DMS79 treated with DMSO at 0.1 percent for 48 hours (cell line): ENCODE measurements at places on chromosomes 12 and 14.

DNA sequence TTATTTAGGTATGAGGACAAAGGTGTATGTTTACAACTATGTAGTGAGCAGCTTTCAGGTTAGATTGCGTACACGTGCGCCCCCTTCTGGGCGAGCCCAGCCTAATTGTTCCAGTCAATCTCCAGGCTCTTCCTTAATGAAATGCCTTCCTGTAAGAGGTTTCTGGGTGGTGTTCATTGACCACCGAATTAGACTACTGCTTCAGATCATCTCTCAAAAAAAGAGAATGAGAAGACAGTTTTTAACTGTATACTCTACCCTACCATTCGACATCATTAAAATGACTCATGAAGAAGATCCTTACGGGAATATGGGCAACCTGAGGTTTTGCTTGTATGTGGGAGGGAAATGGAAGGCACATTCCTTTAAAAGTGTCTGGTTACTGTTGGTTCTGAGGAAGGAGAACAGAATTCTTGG lies 2.1 kb downstream of the LUM start:
- DNase-seq: no peak

- no peak for DNase-seq
Observed at GRCh38 chr12:48034835-48035805, 30.8 kb upstream of the COL2A1 start.

GRCh38 chr12:59079002-59079401 lies 158.7 kb upstream of the LRIG3 start:
- no peak for DNase-seq

DNA sequence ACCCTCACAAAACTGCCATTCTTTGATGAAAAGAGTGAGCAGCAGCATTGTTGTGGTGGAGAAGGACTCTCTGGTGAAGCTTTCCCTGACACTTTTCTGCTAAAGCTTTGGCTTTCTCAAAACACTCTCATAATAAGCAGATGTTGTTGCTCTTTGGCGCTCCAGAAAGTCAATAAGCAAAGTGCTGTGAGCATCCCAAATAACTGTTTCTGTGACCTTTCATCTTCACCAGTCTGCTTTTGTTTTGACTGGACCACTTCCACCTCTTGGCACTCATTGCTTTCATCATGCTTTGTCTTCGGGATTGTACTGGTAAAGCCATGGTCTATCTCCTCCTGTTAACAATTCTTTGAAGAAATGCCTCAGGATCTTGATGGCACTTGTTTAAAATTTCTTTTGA lies 424.7 kb upstream of the TMPO start:
- DNase-seq: peak; percentile 10
